ENCODE measurements at places on chromosomes 3 and 15.

- no peak for DNase-seq
These were observed 14.6 kb upstream of the PLA2G4E start for GRCh38 chr15:42035435-42035761.

DNA sequence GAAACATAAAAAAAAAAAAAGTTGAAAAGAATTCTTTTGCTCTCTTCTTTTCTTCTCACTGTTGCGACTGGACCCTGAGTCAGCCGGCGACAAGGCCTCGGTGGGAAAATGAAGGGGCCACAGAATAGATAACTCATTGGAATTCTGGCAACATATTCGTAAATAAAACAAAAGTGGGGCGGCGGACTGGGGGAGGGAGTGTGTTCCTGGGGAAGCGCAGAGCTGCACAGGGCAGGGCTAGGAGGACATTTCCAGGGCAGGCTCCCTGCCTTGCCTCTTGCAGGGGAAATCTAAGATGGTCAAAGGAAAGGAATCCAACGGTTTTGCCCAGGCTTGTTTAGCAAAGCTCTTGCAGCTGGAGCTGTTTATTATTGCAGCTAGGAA is 1042.8 kb upstream of the NR2F2 start:
- DNase-seq, result no peak

DNA sequence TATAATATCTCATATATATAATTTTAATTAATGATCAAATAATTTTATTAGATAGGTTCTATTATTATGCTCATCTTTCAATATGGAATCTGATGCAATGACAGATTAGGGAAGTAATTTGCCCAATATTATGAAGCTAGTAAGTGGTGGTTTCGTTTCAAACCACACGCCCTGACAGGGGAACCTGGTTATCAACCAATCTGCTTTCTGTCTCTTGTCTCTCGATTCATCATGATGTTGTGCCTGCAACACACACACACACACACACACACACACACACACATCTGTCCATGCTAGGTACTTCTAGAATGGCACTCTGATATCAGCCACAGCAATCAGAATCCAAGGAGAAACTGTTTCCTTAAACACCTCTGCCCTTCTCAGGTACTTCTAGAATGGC is 128.4 kb downstream of the ZBBX start:
- DNase-seq, result no peak

- DNase-seq, result no peak
These were observed 14.9 kb downstream of the AMOTL2 start for GRCh38 chr3:134359121-134360010.
